Cardiac atrium fibroblast (primary cell): ENCODE measurements at places on chromosomes 5 and 9. TPM values are rescaled to one million over a fixed set of nuclear protein-coding genes. Genes with fewer than 3 reads are reported as not detected.

The SLC44A1 gene
- total RNA-seq: 88.6 and 98.2 TPM in 2 replicates

The COMMD10 gene
- 22.6 and 22.7 TPM in 2 replicates for total RNA-seq

The EGFLAM gene
- 1.6 and 2.7 TPM in 2 replicates for total RNA-seq

The DDX46 gene
- total RNA-seq: 13.9 and 15.3 TPM in 2 replicates

The BHMT gene
- total RNA-seq: not detected in 2 replicates

The NR5A1 gene
- not detected in 2 replicates for total RNA-seq

The TMOD1 gene
- 0.18 and 0.65 TPM in 2 replicates for total RNA-seq

The LURAP1L gene
- total RNA-seq: 7.6 and 16.2 TPM in 2 replicates

The CD72 gene
- 0.32 and 1.3 TPM in 2 replicates for total RNA-seq

The ADAMTSL1 gene
- total RNA-seq: 10.0 and 19.0 TPM in 2 replicates

The CDHR2 gene
- not detected in 2 replicates for total RNA-seq

The PCDHAC1 gene
- total RNA-seq: not detected in 2 replicates

The ADAMTS6 gene
- 3.1 and 7.5 TPM in 2 replicates for total RNA-seq

The MAPK9 gene
- 20.6 and 21.7 TPM in 2 replicates for total RNA-seq

The LMAN2 gene
- 328 and 333 TPM in 2 replicates for total RNA-seq

The SV2C gene
- not detected in 2 replicates for total RNA-seq

The OR1L1 gene
- total RNA-seq: not detected in 2 replicates

The FBP2 gene
- not detected in 2 replicates for total RNA-seq

The CCDC192 gene
- not detected in 2 replicates for total RNA-seq

The ST6GALNAC4 gene
- 66.1 and 73.9 TPM in 2 replicates for total RNA-seq

The LRRC14B gene
- total RNA-seq: not detected in 2 replicates

The FOXD4L3 gene
- total RNA-seq: not detected in 2 replicates

The SPATA31C1 gene
- total RNA-seq: not detected in 2 replicates

The MAST4 gene
- total RNA-seq: 13.2 and 15.9 TPM in 2 replicates

The PCDHB2 gene
- 0.90 and 1.3 TPM in 2 replicates for total RNA-seq

The ASPN gene
- 0.49 and 3.6 TPM in 2 replicates for total RNA-seq

The C9orf50 gene
- total RNA-seq: not detected in 2 replicates

The TSLP gene
- total RNA-seq: 0.32 and 0.72 TPM in 2 replicates

The RAB24 gene
- 31.3 and 35.7 TPM in 2 replicates for total RNA-seq

The DMGDH gene
- total RNA-seq: 4.9 TPM in 1 of 2 replicates, not detected in the other

The NIPAL4 gene
- not detected in 2 replicates for total RNA-seq

The GAS1 gene
- 48.2 and 170 TPM in 2 replicates for total RNA-seq
